ENCODE measurements at places on chromosomes 7 and 10.

- DNase-seq: no peak
Observed at GRCh38 chr10:133464582-133465031, 10.9 kb downstream of the SCART1 start.

DNA sequence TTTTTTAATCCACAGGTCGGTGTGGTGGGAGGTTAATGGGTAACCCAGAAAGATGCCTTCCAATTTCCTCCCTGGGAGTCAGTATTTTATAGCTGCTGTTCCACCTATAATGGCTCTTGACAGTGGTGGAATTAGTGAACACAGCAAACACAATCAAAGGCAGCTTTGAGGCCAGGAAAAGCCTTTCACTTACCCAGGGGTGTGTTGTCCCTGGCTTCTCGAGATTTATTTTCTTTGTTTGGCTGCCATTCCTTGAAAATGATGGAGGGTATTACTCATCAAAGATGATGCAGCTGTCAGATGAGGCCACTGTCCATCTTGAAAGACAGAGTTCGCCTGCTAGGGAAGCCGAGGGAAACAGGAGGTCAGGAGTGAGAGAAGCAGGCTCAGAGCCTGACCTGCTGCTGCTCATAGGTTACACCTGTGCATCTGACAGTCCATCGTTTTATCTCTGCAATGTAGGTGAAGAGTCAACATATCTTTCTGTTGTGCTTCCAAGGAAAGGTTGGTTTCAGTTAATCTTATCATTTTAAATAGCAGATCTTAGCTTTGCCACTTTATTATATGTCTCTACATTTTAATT lies 221.6 kb downstream of the XPNPEP1 start:
- no peak for DNase-seq

DNA sequence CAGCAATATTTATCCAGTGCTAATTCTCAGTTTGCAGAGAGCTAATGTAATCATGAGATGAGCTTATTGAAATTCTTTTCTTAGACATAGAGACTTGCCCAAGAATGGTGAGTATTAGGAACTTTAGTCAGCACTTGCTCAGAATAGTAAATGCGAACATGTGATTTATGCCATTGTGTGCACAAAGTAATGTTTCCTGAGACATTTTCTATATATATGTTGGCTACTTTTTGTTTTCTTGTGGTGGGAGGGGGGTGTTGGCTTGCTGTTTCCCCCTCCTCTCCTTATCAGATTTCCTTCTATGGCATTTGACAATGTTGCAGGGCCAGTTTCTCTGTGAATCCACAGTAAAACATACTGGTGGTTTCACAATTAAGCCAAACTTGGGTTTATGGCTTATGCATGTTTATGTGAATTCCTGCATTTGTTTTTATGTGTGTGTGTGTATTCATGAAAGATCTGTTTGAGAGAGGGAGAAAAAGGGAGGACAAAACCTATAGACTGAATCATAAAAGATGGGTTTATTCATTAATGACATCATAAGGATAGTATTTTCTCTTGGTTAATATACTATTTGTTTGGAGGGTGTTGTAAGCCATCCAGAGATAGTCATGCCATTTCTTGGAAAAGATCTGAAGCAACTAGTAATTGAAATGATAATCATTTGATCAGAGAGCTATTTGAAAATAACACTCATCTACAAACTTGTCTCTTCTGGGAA lies 36.3 kb downstream of the ARID5B start:
- DNase-seq: no peak

GRCh38 chr10:3588816-3589215 lies 196.2 kb downstream of the KLF6 start:
- no peak for DNase-seq

GRCh38 chr7:6350433-6351058 lies 78.1 kb upstream of the CYTH3 start:
- no peak for DNase-seq

GRCh38 chr10:70552586-70552985 lies 50.0 kb downstream of the PRF1 start:
- no peak for DNase-seq

- no peak for DNase-seq
Observed at GRCh38 chr7:28595801-28596200, 183.5 kb downstream of the CREB5 start.

- peak; percentile 40 for DNase-seq
Observed at GRCh38 chr10:43273543-43273942, 6.7 kb upstream of the RASGEF1A start.

GRCh38 chr10:118277871-118278270 lies 64.3 kb downstream of the FAM204A start:
- DNase-seq: no peak

DNA sequence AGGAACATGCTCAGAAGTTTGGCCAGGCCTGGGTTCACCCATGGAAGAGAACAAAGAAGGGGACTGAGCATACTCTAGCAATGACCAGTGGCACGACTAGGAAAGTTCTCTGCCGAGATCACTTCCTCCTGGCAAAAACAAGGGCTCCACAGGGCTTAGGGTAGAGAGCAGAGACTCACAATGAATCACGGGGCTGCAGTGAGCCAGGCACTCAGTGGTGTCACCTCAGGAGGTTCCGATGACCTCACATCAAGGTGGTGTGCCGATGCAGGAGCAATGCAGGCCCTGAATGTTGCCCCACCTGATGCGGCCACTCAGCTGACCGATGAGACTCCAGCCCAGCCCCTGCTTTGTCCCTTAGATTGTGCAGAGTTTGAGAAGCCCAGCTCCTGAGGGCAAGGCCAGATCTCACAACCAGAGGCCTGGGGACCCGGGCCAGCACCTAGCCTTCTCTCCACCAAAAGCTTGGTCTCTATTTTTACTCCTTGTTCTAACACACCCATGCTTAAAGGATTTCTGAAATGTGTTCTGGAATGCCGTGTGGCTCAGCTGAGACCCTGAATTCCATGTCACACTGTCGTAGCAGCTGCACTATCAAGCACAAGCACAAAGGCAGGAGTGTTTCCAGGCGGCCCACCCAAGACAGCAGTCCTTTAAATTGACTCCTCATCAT lies 60.9 kb downstream of the COBL start:
- peak; percentile 92 for DNase-seq

DNA sequence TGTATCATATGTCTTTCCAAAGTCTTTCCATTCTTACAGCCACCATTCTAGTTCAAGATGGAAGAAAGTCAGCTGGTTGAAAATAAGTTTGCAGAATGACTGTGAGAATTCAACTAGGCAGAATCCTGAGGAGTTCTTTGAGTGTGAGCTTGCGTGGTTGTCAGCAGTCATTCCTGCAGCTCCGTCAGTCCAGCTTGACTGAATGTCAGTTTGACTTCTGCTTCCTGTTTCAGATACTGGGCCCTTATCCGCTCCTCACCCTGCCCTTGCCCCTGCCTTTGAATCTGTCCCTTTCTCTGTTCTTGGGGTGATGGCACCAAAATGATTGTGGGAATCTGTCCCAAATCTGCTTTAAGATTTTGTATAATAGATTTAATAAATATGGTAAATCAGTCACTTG lies 27.8 kb downstream of the SLC26A5 start:
- DNase-seq: no peak

GRCh38 chr10:61463035-61463909 lies 10.1 kb upstream of the TMEM26 start:
- no peak for DNase-seq

DNA sequence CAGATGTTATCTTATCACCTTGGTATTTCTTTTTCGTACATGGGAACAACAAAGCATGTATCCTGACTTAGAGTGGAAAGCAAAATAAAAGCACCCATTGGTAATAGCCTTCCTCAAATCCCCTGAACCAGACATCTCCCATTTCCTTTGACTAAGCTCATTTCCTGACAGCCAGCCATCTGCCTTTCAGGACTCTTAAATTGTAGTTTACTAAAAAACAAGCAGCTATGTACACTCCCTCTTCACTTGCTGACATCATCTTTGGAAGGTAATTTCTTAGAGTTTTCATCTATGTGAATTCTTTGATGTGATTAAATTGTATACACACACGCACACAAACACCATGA lies 40.7 kb downstream of the ARL4A start:
- no peak for DNase-seq

- DNase-seq: no peak
Observed at GRCh38 chr10:24277771-24278170, 68.8 kb downstream of the KIAA1217 start.

GRCh38 chr10:73625004-73625883 lies 16.0 kb downstream of the MYOZ1 start:
- peak; percentile 77 for DNase-seq
